ENCODE measurements at places on chromosomes 4 and X.

GRCh38 chrX:136819031-136819703 is 38.4 kb upstream of the ARHGEF6 start:
- DNase-seq = no peak

- no peak for DNase-seq
These were observed 32.9 kb downstream of the EREG start for GRCh38 chr4:74397748-74398426.

- DNase-seq = no peak
These were observed 80.5 kb upstream of the LNX1 start for GRCh38 chr4:53671757-53672156.

GRCh38 chr4:48746608-48747362 is 33.3 kb downstream of the FRYL start:
- no peak for DNase-seq

DNA sequence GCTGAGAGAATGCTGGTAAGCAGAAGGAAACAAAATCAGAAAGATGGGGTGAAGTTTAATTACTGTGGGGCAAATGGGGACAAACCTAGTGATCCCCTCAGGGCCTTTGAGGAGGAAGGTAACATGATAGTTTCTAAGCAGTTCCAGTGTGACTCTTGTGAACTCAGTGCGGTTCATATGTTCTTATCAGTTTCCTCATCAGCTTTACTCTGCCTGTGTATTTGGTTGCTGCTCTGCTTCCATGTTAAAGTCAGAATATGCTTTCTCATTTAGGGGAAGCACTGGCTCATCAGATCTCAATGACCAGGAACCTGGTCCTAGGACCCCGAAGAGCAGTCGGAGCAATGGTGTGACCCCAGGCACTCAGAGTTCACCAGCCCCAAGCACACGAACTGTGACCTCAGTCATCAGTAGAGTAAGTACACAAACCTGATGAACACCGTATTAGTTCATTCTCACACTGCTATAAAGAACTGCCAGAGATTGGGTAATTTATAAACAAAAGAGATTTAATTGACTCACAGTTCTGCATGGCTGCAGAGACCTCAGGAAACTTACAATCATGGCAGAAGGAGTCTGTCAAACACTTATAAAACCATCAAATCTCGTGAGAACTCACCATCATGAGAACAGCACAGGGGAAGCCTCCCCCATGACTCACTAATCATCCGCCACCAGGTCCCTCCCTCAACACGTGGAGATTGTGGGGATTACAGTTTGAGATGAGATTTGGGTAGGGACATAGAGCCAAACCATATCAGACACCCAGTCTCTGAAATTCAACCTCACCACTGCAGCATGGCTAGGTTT is 83.0 kb downstream of the SYTL5 start:
- DNase-seq = no peak

DNA sequence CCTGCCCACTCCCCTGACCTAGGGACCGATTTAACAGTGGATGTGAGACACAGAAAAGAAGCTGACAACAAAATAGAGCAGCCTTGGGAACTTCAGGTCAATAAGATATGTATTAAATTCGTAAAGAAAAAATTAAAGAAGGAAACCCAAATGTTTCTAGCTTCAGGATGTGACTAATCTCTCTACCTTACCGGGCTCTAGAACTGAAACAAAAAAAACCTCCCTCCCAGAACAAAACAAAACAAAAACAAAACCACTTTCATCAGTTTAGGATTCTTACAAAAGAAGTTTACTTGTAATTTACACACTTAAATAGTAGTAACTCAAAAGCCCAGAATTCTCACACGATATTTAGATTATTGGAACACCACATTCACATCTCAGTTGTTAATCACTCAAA is 185.8 kb upstream of the RPS6KA3 start:
- DNase-seq = no peak

DNA sequence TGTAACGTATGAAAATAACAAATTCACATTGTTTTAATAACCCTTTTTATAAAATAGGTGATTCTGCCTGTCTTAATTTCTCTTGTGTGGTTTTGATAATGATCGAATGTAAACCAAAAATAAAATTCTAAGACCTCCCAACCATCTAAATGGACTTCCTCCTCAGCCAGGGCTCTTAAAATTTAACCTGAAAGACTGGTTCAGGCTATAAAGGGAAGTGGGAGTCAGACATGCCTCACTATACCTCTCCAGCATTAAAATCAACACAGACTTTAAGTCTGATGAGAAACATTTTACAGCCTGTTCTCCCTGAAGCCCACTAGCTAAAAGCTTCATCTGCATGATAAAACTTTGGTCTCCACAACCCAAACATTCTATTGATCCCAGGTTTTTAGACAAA is 97.6 kb upstream of the STIM2 start:
- no peak for DNase-seq

GRCh38 chr4:176153124-176153523 is 42.3 kb downstream of the SPATA4 start:
- no peak for DNase-seq

- peak; percentile 4 for DNase-seq
These were observed 147.5 kb downstream of the DLG3 start for GRCh38 chrX:70592091-70592490.

DNA sequence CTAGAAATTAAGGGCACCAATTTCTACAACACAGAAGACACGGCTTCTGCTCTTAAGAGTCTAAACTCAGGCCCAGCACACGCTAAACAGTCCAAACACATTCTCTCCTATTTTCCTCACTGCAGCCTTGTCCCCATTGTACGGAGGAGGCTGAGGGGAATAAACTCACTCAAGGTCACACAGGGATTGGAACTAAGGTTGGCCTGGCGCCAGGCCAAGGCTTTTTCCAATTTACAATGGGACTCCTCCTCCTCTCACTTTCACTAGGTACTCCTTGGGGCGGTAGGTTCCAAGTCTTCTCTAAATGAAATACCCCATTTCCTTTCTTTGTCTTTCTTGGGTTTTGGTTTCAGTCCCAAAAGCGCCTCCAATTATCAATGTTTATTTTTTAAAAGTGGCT is 48.7 kb upstream of the CRMP1 start:
- DNase-seq = no peak

DNA sequence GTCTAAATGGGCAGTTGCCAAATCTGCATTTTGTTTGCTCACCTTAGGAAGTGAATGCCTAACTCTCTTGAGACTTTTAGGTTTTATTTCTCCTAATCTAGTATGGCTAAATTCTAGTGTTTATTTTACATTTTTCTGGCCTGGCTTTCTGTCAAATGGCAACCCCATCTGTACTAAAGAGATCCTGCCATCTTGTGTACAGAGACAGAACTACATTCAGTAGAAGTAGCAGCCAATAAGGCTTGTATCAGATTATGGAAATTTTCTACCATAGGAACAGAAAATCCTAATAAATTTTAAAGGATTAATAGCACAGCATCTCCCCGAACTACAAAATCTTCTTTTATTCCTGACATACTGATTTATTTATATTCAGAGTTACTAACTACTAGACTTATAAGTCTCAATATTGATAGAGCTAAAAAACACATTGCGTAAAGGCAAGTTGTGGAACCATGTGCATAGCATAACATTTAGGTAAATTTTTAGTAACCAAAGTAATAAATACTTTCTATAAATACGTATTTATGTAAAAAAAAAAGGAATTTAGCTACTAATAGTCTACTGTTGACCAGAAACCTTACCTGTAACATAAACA is 45.5 kb downstream of the TMEM144 start:
- DNase-seq = peak; percentile 27

Measured in AG04450 (cell line).